Motor neuron (in vitro differentiated cells): ENCODE measurements at places on chromosomes 1 and 21. TPM values are rescaled to one million over a fixed set of nuclear protein-coding genes. Genes with fewer than 3 reads are reported as not detected.

Gene VANGL2
- total RNA-seq, result 36.6 and 49.4 TPM in 2 replicates

Gene ASAP3
- total RNA-seq, result 35.1 and 37.2 TPM in 2 replicates

Gene DMBX1
- 0.14 and 0.31 TPM in 2 replicates for total RNA-seq

DNA sequence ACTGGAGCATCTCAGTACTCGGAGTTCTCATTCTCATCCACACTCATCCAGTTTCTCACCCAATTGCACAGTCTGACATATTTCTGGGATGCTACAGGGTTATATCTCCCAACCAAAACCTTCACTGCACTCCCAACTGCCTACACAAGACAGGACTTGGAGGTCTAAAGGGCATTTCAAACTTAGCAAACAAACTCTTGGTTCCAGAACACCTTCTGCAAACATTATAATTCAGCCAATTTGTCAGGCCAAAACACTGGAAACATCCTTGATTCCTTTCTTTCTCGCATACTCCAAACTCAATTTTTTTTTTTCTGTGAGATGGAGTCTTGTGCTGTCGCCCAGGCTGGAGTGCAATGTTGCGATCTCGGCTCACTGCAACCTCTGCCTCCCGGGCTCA is 7.9 kb downstream of the SLAMF1 start:
- no peak for ATAC-seq

DNA sequence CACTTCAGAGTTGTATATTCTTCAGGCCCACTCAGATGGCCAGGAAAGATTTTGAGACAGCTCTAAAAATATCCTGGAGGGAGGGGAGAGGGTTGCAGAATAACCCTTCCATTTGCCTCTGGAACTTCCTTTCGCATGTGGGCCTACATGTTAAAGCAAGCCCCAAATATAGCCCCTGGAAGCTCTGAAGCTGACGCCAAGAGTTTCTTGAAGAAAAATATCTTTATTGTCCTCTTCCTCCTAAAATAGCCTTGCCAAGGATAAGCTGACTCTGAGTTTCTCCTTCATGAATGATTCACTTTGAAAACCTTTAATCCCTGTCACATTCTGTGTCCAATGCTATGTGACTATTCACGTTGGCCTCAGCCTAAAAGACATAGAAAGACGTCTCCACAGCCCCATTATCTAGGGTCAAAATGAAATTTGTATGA is 6.4 kb downstream of the C1orf116 start:
- no peak for ATAC-seq

- ATAC-seq, result no peak
Measured at GRCh38 chr1:168520052-168520751, 23.6 kb downstream of the XCL2 start.

GRCh38 chr1:172203135-172203823 is 217.2 kb upstream of the C1orf105 start:
- ATAC-seq, result no peak

GRCh38 chr1:173714441-173714758 is 381 bp upstream of the KLHL20 start:
- no peak for ATAC-seq
